ENCODE measurements at places on chromosomes 3 and 15. TPM values are rescaled to one million over a fixed set of nuclear protein-coding genes. Genes with fewer than 3 reads are reported as not detected.
A peak's percentile ranks its signal among the peaks of the same experiment; 100 is the strongest.

DNA sequence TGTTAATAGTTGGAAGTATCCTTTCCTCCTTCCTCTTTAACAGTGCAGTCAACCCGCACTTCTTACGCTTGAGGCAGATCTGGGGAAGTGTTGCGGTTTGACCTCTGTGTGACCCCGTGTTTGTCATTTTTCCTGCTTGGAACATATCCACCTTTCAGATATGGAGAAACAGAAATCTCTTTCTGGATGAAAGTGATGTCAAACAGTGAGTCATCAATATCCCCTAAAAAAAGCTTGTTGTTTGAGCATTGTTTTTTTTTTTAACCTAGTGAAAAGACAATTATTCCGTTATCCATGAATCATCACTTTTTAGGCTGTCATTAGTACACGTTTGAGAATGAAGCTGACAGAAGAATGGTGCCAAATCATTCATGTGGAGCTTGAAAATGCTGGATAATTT, 293.7 kb downstream of the ARPP21 start:
- DNase-seq: no peak

The GOLGA8J gene
- total RNA-seq: not detected

DNA sequence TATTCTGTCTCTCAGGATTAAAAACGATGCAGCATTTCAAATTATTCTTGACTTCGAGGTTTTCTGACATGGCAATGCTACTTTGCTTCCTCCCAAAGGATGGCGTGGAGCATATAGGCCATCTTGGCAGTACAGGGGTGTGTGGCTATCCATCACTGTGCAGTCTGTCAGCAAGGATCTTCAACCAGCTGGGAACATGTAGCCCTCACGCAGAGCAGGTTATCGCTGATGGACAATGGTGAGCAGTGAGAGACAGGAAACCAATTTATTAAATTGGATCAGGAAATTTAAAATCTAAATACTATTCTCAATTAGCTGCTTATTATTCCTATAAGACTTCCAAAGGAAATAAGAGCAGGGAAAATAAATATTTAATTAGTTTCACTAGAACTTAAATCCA, 615.3 kb downstream of the OTOL1 start:
- DNase-seq: no peak

The SLC27A2 gene
- total RNA-seq: 29.5 TPM

- peak; percentile 32 for DNase-seq
These were observed 156.6 kb downstream of the MCTP2 start for GRCh38 chr15:94387849-94388441.

The ATP13A5 gene
- not detected for total RNA-seq

DNA sequence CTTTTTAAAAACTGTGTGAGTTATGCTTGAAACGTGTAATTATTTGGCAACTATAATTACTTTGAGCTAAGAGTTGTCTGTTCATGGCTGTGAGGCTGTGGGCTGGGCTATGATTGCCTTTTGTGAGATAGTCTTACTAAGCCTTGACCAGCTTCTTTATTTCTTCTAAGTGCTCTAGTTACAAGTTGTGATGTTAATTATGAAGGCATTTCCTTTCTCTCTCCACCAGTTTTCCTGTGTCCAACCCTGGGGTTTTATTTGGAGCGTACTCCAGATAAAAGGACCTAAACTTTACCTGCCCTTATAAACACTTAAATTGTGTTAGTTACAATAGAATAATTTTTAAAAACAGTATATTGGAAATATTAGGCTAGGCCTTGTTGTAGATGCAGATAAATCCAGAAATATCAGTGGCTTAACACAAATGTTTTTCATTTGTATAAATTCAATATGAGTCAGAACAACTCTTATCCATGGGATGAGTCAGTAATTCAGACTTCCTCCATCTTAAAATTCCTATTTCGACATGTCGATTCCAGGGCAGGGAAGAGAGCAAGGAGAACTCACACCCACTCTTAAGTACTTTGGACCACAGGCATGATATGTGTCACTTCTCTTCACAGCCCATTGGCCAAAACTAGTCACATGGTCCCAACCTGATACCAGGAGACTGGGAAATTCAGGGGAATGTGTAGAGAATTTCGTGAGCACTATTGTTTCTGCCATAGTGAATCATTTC, 17.0 kb downstream of the TMEM62 start:
- no peak for DNase-seq

- peak; percentile 32 for DNase-seq
These were observed 39.9 kb upstream of the TNFSF10 start for GRCh38 chr3:172562871-172563865.

The ASB14 gene
- not detected for total RNA-seq

GRCh38 chr15:68875377-68876116, 54.8 kb upstream of the SPESP1 start:
- DNase-seq: peak; percentile 90

DNA sequence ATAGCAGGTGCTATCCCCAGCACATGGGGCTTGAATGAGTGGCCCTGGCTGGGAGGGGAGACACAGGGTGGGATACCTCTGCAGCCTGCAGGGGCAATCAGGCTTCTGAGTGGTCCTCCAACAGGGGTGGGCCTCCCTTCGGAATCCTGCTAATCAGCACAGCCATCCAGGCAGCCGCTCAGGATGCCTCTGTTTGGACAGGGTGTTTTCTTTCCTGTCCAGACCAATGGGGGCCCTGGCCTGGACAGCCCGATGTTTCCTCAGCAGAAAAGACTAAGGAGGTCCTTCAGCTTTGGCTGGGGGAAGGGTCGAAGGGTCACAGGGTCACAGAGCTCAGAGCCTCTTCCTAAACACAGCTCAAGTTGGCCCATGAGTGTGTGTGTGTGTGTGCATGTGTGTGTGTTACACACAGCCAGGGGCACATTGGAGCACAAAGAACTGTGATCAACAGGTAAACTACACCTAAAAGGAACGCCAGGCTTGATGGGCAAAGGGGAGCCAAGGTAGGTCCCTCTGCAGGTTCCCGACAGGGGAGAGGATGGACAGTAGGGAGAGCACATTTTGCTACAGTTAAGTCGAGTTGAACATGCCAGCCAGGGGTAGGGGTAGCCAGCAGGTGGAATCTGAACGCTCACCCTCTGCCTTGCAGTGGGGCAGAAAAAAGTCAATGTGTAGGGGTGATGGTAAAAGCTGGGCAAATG, 1.1 kb upstream of the HAPLN3 start:
- no peak for DNase-seq

GRCh38 chr3:193863657-193864357, 270.8 kb downstream of the OPA1 start:
- DNase-seq: no peak

The PPCDC gene
- total RNA-seq: 43.0 TPM

The ITIH1 gene
- total RNA-seq: not detected

GRCh38 chr15:22786868-22787698, 639 bp downstream of the NIPA1 start:
- DNase-seq: no peak

The ALG1L2 gene
- 0.70 TPM for total RNA-seq

The SCAANT1 gene
- total RNA-seq: not detected
